IMR-90 (cell line): ENCODE measurements at places on chromosomes 4 and X.

DNA sequence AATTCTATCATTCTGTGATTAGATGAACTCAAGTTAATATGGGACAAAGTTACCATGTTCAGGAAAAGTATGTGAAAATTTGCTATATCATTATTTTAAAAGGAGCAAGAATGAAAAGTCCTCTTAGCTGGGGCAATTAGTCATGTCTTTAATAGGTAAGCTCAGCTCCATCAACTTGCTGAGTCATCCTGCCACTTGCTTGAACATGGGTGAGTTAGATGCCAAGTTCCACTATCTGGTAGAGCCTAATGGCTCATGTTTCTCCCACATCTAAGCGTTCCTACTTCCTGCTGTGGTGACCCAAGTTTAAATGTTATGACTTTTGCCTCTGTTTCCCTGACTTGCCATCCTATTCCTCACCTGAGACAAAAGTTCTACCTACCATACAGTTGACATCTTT is 276.8 kb downstream of the ZNF674 start:
- no peak for DNase-seq

GRCh38 chrX:56764975-56765791 is 36.1 kb downstream of the NBDY start:
- no peak for DNase-seq

GRCh38 chrX:14505648-14506047 is 23.7 kb upstream of the GLRA2 start:
- no peak for DNase-seq

DNA sequence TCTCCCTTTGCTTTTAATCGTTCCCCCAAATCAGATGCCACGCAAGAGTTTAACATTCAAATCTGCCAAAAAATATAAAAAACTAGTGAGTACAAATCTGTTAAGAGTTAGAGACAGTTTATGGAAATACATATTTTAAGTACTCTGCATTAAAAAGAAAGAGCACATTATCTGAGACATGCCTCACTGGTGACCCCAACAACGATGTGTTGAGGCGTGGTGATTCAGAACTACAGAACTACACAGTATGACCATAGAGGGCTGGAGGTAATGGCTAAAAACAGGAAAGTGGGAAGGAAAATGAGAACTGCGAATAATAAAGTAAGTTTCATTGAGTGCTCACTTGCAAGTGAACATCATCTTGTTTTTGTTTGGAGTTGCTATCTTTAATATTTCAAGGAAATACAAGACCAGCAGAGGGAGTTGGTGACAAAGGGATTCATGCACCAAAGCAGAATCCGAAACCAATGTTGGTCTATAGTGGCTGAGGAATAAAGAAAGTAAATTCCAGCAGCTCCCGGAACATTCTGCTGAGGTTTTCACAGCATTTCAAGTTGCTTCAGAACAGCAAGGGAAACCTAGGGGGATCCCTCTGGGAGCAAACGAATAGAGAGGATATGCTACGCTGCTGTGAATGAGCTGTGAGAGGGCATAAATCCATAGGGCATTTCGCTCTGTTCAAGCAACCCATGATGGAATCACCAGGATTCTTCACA is 92.2 kb downstream of the DCHS2 start:
- peak; percentile 8 for DNase-seq
